ENCODE measurements at places on chromosomes 1 and 21.

- no peak for DNase-seq
These were observed 171.9 kb upstream of the AJAP1 start for GRCh38 chr1:4482526-4482925.

- DNase-seq = no peak
These were observed 9.6 kb downstream of the DISC1 start for GRCh38 chr1:231636157-231636556.

DNA sequence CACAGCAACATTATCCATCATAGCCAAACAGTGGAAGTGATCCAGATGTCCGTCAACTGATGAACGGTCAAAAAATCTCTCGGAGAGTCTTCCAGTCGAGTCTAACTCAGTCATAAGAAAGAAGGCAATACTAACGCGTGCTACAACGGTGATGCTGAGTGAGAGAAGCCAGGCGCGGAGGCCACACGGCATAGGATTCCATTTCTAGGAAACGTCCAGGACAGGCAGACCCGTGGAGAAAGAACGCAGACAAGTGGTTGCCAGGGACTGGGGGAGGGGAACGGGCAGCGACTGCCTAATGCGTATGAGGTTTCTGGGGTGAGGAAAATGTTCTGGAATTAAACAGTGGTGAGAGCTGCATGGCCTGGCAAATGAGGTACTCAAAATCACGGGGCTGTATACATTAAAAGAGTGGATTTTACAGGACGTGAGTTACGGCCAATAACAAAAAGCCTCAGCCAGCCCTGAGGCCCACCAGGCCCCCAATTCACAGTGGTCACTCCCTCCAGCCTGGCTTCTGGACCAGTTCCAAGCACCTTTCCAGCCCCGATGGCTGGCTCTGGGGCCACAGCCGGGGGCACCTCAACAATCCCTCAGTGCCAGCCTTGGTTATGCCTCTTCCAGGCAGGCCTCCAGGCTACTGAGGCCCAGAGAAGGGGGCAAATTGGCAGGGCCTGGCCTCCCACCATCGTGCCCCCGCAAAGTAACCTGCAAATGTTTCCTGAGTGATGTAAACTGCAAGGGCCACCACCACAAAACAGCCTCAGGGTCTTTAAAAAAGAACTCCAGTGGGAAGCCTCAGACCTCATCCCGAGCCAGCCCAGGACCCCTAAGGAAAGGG, 3.4 kb downstream of the WNT9A start:
- no peak for DNase-seq

- DNase-seq = no peak
These were observed 189.4 kb downstream of the NEK7 start for GRCh38 chr1:198346178-198346577.

DNA sequence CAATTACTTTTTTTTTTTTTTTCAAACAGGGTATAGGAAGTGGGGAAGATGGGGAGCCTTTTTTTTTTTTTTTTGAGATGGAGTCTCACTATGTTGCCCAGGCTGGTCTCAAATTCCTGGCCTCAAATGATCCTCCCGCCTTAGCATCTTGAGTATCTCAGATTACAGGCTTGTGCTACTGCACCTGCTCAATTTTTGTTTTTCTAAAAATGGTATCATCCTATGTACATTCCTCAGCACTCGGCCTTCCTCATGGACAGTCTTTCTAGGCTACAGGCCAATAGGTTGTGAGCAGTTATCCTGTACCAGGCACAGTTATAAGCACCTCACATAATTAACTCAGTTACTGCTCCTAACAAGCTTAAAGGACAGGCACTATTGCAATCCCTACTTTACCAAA, 132.1 kb upstream of the EDN2 start:
- DNase-seq = no peak

All from NCI-H524 treated with DMSO at 0.1 percent for 48 hours (cell line).